BJ (cell line): ENCODE measurements at places on chromosomes 2 and 18.

DNA sequence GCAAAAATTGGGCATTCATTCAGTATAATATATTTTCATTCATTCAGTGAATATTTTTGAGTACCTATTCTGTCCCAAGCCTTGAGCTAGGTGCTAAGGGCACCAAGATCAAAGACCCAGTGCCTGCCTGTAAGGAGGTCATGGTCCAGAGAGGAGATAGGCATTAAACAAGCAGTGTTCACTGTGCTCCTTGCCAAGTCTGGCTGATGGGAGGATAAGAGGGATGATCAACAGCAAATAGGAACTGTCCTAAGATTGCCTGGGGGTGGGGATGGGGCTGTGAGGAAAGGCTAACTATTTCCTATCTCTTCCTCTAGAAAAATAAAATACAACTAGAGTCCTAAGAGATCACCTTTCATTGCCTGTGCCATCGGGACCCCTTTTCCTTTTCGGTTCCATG is 60.4 kb downstream of the SETBP1 start:
- DNase-seq = no peak

GRCh38 chr18:76445275-76445674 is 49.8 kb downstream of the ZNF516 start:
- peak; percentile 74 for DNase-seq

DNA sequence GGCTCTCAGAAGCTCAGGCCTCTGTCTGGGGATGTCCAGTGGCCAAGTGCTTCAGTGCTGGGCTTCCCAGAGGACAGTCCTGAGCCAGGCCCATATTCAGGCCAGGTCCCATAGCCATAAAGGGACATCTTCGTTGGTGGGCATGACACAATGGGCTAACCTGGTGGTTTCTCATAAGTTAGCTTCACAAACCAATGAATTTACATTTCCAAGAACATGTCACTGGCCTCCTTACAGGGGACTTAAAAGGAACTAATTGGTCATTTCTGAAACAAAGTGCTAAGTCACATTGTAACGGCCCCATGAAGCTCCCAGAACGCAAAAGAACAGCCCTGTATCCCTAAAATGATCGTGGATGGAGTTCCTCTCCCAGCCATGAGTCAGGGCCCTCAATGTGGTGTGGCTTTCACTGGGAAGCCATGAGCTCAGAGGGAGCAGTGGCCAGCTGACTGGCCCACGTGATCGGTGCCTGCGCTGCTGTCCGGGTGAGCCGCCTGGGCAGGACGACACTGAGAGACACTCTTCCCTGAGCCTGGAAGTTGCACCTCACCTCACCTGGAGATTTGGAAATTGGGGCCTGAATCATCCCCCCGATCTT is 163.7 kb upstream of the APCDD1 start:
- no peak for DNase-seq

GRCh38 chr2:190847504-190848081 is 33.0 kb upstream of the GLS start:
- DNase-seq = no peak

DNA sequence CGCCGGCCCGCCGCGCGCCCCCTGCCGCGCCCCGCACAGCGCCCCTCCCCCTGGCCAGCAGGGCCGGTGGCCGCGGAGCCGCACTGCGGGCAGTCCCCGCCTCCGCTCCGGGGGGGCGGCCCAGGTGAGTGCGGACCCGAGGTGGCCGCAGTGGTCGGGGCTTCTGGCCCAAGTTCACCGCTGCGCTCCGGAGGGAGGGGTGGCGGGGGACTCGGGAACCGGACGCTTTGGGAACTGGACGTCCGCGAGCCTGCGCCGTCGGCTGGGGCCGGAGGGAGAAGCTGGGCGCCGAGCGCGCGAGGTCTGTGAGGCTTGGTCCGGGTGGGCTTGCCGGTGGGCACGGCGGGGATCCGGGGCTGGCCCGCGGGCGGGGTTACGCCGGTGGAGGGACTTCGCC is 591 bp upstream of the LDLRAD4 start:
- DNase-seq = no peak

- no peak for DNase-seq
Measured at GRCh38 chr18:24588440-24588839, 128.0 kb downstream of the HRH4 start.

DNA sequence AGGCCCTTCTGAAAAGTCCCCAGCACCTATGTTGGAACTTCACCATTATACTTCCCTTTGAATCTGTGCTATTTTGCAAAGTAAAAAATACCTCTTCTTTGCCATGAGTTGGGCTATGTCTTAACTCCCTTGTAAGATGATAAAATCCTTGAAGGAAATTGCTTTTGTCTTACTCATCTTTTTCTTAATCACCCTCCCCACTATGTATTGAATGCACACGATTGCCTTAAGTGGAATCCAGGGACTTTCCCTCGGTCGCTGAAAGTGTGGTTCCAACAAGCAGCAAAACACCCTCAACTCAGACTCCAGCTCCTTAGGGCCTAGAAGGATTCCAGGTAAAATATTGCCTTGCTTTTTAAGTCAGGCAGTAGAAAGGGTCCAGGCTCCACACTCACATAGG is 173.2 kb upstream of the ARL4C start:
- DNase-seq = no peak

DNA sequence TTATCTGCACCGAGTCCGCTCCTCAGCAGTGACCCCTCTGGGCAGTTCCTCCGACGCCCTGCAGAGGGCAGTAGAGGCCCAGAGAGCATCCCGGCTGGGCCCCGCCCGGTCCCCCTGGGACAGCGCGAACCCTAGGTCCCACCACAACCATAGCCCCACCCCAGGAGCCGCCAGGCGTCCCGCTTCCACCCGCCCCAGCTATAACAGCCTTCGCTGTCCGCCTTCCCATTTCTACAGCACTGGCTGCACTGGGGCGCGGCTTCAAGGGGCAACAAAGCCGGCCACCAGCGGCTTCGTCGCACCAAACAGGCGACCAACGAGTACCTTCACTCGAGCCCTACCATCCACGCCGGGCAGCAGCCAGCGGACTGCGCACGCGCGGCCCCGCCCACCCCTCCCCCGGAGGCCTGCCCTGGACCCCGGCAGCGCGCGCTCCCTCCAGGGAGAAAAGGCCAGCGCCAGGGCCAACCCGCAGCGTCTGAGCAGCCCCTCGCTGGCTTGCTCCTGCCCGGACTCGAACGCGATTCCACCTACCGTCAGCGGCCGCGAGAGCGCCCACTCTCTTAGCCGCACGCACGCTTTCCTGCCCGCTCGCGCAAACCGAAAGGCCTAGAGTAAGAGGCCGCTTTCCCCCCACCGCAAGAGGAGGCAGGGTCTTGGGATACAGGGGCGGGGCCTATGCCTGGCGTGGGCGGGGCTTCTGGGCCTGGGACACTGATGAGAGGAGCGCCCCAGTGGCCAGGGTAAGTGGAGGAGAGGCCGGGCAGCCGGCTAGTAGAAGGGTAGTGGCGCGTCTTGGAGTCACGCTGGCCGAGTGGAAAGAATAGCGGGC is at the start of gene NHEJ1:
Gene NHEJ1 (minus strand): TSS at position 630 of the 832 bp plus-strand sequence. CDS start 2,453 bp downstream, outside the sequence.
- DNase-seq = peak; percentile 63

- no peak for DNase-seq
Measured at GRCh38 chr2:172768401-172768800, 32.8 kb downstream of the RAPGEF4 start.

GRCh38 chr2:184049566-184049965 is 548.8 kb upstream of the ZNF804A start:
- no peak for DNase-seq

DNA sequence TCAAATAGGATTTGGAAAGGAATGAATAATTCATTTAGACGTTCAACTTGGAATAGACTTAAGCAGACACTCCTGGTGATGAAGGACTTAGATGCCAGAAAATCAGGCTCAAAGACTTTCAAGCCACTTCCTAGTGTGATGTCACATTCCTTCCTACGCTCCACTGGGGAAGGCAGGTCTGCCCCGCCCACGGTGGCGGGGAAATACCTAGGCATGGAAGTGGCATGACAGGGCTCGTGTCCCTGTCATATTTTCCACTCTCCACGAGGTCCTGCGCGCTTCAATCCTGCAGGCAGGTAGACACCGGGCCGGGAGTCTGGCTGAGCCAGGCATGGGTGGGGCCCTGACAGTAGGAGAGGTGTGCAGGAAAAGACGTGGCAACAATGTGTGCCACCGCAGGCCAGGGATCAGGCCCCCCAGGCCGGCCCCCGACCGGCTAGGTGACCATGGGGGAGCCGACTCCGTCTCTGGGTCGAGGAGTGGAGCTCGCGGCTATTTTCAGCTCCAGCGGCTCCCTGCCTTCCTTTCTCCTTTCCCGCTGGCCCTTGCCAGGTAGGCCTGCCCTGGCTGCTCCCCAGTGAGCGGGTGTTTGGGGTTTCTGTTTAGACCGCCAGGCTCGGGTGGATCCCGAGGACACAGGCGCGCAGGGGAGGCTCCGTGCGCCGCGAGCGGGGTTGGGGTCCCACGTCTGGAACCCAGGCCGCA is at the start of gene IL1RL2:
Gene IL1RL2 (plus strand): TSS at position 233 of the 705 bp plus-strand sequence. CDS start 845 bp downstream, outside the sequence.
- no peak for DNase-seq

DNA sequence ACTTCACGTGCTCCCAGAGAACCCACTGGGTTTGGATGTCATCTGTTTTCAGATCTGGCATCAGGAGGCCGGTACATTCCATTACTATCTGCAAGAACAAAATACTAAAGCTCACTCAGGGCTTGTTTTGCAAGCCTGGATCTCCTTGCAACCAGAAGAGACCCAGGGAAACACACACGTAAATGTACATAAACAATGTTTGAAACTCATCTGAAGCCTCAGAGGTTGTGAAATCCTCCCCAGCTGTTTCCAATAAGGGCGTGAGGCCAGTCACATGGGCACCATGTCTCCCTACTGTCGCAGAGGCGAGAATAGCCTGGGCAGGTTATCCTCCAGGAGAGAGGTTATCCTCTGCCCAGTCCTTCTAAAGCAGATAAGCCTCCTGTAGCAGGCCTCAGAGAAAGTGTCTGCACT is 186.9 kb downstream of the GFPT1 start:
- DNase-seq = peak; percentile 67

- DNase-seq = no peak
Measured at GRCh38 chr2:216478151-216478550, 20.5 kb upstream of the RPL37A start.

DNA sequence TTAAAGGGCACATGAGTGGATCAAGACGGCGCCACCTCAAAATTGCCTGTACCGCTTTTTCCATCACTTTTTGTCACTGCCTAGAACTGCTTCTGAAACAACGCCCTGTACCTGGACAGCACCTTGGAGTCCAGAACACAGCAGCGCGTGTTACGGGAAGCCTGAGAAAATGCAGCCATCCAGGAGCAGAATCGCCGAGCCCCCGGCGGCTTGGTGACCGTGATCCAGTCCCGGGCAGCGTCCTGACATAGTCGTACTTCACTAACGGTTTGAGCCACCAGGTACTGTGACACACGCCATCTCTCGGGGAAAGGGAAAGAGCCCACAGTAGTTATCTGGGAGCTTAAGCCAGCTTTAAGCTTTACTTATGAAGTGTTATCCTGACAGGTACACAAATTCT is 168.9 kb upstream of the SALL3 start:
- no peak for DNase-seq

GRCh38 chr2:201858281-201859184 is 52.2 kb downstream of the CDK15 start:
- no peak for DNase-seq

DNA sequence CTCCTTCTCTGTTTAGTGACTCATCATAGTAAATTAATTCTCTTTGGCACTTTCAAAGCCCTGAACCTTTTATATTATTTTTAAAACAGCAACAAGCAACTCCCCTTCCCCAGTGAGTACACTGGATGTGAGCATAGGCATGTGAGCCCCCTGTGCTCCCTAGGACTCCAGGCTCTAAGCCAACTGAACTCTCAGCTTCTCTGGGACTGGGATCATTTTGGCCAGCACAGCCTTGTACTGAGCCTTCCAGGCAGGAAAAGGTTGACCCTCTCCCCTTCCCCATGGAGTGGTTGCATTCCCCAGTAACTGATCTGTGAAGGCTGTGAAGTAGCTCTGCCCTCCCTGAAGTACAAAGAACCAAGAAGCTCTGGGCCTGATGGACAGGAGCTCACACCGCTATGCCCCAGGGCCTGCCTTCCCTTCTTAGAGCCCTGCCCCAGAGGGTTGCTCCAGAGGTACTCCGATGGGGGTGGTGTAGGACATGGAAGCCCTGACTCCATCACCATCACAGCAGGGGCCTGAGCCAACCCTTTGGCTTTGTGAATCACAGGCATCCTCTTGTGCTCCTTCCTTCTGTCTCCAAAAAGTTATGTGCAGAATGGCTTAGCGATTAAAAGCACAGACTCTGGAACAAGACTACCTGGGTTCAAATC is 57.8 kb downstream of the ADD2 start:
- DNase-seq = no peak

DNA sequence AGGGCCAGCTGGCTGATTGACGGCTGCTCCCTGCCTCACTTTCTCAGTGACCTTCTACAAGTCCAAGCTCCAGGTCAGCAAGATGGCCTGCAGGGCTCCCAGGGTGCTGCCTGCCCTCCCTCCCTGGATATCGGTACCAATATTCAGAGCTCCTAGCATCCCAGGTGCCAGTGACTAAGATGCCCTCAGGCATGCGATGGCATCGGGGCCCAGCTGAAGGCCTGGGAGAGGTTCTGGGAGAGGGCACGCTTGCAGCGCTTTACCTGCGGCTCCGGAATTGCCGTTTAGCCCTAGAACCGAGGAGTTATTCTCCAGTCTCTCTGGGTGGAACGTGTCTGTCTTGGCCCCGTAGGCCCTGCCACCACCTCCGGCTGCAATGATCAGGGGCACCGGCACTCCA is 116.8 kb downstream of the CLIP4 start:
- DNase-seq = no peak

GRCh38 chr2:221467610-221468009 is 104.5 kb downstream of the EPHA4 start:
- DNase-seq = no peak

DNA sequence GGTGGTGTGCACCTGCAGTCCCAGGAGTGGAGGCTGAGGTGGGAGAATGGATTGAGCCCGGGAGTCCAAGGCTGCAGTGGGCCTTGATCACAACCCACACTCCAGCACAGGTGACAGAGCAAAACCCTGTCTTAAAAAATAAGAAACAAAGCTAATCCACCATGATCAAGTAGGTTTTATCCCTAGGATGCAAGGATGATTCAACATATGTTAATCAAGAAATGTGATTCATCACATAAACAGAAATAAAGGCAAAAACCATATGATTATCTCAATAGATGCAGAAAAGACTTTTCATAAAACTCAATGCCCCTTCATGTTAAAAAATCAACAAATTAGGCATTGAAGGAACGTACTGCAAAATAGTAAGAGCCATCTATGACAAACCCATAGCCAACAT is 58.1 kb downstream of the CCBE1 start:
- DNase-seq = no peak

- DNase-seq = no peak
Measured at GRCh38 chr2:46763861-46764260, 151.7 kb downstream of the MCFD2 start.
